ENCODE measurements at places on chromosomes 7 and 10.

DNA sequence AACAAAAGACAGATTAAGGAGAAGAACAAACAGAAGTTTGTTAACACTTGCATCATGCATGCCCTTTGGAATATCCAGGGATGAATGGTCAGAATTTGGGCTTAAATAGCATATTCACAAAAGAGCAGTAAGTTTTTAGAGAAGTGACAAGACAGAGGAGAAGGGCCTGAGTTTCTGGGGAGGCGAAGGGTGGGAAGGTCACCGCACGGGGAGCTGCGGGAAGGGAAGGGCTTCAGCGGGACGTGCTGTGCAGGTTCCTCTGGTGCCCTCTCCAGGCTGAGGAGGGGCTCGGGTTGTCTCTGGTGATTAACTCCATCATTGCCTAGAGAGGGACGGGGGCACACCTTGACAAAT is 10.4 kb upstream of the ZNF22 start:
- DNase-seq: no peak

DNA sequence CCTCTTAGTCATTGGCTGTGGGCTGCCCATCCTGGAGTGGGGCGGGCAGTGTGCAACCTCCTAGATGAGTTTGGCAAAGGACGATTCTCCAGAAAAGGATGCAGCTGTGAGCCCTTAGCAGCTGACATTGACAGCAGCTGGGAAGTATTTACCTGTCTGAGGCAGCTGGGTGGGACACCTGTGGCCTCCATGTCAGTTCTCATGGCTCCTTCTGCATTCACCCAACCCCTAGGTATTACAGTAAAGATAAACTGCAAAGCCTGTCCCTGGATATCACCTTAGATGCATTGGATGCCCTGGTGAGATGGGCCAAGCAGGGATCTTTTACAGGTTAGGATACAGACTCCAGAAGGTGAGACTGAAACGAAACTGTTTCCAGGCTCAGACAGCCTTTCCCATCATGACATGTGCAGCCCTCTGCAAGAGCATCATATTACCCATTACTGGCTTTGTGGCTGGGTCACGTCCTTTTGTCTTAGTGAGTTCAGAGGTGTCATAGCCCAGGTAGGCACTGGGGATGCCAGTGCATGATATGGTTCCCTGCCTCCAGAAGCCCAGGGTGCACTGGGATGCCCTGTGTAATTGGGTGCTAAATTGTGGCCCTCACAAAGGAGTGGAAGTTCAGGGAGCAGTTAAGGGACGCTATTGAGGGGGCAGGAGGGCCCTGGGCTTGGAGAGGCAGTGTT is 28.9 kb downstream of the MINDY4 start:
- no peak for DNase-seq

GRCh38 chr10:650441-650851 is 39.0 kb downstream of the DIP2C start:
- DNase-seq: no peak

- DNase-seq: no peak
These were observed 86.4 kb downstream of the ADAM12 start for GRCh38 chr10:126301701-126302475.

GRCh38 chr7:28409716-28410627 is 2.3 kb upstream of the CREB5 start:
- DNase-seq: no peak

All from stimulated activated CD4-positive, alpha-beta T cell treated with anti-CD3 and anti-CD28 coated beads, TNF-alpha, amount 100 ng/mL, for 1 hour (primary cell).